GM03348 (cell line): ENCODE measurements at places on chromosomes 5 and 9.

DNA sequence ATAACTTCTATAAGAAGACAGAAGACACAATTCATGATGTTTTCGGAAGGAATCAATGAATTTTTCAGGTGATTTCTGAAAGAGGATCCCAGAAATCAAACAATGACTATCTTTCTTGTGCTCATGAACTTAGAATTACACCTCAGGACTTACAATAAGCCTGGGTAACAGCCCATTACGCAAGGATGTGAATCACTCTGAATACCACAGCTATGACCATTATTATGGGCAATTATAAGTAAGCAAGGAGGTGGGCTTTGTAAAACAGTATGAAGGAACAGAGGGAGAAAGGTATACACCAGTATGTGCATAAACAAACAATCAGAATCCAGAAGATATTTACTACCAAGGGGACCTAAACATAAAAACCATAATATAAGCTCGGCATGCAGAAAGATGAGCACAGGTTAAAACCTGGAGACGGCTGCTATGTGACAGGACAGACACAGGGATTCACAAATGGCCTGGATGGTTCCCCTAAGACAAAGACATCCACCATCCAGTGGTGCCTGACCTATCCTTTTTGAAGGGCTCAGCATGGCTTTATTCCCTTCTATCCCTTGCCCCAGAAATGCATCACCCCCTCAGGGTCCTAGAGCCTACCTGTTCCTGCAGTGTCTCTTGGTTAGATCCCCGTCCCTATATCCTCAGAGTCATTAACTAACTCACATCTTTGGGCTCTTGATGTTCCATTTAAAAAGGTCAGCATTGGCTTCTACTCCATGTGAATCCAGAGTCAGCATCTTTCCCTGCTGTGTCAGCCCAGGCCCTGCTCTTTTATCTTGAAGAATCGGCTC lies 21.8 kb upstream of the PPP2CA start:
- peak; percentile 76 for DNase-seq

GRCh38 chr5:171623551-171624097 lies 162.0 kb upstream of the SMIM23 start:
- DNase-seq, result no peak

GRCh38 chr5:181044093-181044599 lies 4.1 kb downstream of the BTNL9 start:
- no peak for DNase-seq

DNA sequence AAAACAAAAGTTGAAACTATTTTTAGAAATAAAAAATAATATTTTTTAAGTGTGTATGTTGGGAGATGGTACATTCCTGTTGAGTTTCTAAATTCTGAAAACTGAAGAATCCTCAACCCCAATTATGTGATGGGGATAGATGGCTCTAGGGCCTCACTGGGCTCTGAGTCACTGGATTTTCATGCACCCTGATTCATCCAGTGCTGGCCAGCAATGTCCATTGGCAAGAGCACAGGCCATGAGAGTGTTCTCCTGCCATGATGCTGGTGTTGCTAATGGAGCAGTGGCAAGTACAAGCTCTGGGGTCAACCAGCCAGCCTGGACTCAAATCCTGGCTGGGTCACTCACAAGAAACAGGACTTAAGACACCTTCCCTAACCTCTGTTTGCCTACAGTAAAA lies 23.3 kb downstream of the SMIM23 start:
- peak; percentile 75 for DNase-seq

- no peak for DNase-seq
Observed at GRCh38 chr5:42564689-42565356, 141.6 kb downstream of the GHR start.

GRCh38 chr5:71874521-71874920 lies 155.4 kb downstream of the CARTPT start:
- no peak for DNase-seq

- peak; percentile 84 for DNase-seq
Observed at GRCh38 chr5:39073767-39074016, 507 bp downstream of the RICTOR start.

DNA sequence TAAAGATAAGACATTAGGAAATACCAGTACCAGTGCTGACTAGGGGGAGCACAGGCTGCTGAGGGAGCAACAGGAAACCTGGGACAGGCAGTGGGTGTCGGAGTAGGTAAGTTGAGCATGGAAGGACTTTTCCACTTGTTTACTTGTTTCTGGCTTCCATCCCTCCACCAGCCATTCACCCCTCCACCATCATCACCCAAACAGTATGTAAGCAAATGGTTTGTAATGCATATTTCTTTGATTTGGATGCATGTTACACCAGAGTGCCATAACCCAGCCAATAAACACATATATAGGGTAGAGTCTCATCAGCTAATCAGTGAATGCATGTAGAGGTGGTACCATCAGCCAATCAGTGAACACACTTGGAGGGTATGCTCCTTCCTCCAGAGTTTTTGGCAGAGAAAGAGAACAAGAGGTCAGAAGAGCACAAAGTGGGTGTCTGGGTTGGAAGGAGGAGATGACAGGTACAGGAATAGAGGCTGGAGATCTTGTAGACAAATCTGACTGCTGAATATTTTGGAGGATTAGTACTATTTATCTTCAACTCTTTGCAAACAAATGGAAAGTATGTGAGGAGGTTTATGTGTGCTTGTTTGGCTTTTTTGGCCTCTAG lies 37.7 kb upstream of the PDE8B start:
- DNase-seq, result no peak

GRCh38 chr9:105150991-105151685 lies 93.3 kb upstream of the SLC44A1 start:
- DNase-seq, result peak; percentile 36

DNA sequence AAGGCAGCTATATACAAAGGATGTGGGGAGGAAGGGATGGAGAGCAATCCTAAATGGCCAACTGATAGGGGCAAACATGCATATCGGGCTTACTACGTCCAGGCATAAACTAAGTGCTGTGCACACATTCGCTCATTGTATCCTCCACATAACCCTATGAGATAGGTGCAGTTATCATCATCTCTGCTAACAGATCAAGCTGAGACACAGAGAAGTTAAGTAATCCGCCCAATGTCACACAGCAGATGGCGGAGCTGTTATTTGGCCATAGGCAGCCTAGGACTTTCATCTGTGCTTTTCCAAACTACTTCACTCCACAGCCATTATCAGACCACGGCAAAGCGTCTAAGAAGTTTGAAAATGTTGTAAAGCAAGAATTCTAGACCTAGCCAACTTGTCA lies 197.5 kb downstream of the RGS3 start:
- no peak for DNase-seq

GRCh38 chr5:6510132-6510531 lies 61.5 kb downstream of the UBE2QL1 start:
- no peak for DNase-seq

- peak; percentile 28 for DNase-seq
Observed at GRCh38 chr5:73388306-73388684, 60.3 kb downstream of the FOXD1 start.

- DNase-seq, result no peak
Observed at GRCh38 chr5:74866596-74867162, 492 bp upstream of the FAM169A start.

- DNase-seq, result no peak
Observed at GRCh38 chr5:135446206-135446605, 942 bp downstream of the DCANP1 start.

- DNase-seq, result no peak
Observed at GRCh38 chr5:37543216-37543615, 164.1 kb downstream of the WDR70 start.

DNA sequence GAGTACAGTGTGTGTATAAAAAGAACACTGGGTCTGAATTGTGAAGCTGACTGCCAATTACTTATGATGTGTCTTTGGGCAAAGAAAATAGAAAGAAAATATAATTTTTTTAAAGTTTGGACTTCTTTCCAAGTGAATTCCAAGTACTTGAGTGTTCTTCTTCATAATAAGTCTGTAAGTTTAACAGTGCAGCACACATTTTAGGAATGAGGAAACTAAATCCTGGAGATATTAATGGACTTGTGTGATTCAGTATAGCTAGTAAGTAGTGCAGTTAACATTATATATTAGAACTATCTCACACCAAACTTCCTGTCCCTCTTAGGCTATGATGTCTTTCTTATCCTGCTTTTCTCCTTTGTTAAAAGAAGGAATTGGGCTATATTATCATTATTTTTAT lies 1953.8 kb downstream of the MAT2B start:
- DNase-seq, result no peak

DNA sequence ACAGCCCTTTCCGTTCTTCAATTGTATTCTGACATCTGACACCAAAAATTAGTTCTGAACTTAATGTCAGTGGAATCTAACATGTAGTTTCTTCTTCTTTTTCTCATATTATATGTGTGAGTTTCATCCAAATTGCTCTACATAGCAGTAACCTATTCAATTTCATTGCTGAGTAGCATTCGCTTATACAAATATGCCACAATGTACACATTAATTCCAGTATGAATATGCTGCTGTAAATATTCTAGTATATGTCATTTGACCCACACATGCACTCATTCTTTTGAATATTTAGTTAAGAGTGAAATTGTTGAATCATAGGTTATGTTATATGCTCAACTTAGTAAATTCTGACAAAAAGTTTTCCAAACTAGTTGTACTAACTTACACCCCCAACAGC lies 550.9 kb downstream of the CHSY3 start:
- no peak for DNase-seq

DNA sequence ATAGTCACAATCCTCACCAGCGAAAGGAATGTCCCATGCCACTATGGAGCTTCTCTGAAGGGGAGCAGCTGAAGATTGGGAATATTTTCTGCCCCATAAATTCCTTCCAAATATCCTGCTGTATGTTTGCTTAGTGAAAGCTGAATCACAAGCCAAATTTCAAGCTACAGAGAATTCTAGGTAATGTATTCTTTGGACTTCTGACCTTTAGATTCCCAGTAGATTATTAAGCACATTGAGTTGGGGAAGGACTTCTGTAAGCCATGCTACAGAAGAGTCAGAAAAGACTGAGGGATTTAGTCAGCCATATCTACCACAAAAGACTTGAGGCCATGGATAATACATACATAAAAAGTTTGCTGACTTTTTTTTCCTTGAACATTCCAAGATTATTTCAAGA lies 1342.0 kb upstream of the NUDT12 start:
- DNase-seq, result no peak

- DNase-seq, result peak; percentile 19
Observed at GRCh38 chr5:147410496-147411358, 99.1 kb downstream of the DPYSL3 start.

- peak; percentile 58 for DNase-seq
Observed at GRCh38 chr9:96219026-96219899, 82.7 kb downstream of the HSD17B3 start.

GRCh38 chr9:37262410-37262809 lies 142.0 kb downstream of the ZCCHC7 start:
- DNase-seq, result peak; percentile 24

DNA sequence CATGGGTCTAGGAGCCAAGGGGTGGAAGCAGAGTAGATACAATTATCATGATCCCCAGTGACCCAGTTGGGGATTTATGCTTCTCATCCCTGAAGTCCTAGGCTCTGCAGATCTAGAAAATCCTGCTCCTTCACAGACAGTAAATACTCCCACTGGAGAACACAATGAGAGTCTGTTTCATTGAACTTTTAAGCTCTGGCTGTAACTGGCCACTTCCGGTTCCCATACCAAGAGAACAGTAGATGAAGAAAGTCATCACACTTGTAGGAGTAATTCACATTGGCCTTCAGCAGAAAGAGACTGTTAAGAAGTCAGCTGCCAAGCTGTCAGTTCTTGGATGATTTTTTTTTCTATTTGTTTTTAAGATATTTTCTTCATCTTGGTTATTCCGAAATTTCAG lies 597.1 kb downstream of the ACTL7B start:
- DNase-seq, result no peak

GRCh38 chr5:38809388-38810359 lies 36.1 kb upstream of the OSMR start:
- peak; percentile 91 for DNase-seq

DNA sequence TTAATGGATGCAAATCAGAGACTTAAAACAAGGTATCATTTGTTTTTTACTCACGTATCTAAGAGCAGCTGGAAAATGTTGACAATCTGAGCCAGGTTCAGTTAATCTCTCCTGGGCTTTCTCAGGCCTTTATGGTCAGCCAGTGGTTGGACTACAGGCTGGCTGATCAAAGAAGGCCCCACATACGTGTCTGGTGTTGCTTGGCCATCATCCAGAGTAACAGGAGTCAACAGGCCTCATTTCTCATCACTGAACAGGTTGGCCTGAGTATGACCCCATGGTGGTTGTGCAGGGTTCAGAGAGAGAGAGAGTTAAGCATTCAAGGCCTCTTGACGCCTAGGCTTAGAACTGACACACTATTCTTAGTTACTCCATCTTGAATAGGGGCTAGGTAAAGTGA lies 97.0 kb upstream of the VLDLR start:
- DNase-seq, result no peak

- no peak for DNase-seq
Observed at GRCh38 chr9:94779693-94780290, 53.3 kb downstream of the AOPEP start.

DNA sequence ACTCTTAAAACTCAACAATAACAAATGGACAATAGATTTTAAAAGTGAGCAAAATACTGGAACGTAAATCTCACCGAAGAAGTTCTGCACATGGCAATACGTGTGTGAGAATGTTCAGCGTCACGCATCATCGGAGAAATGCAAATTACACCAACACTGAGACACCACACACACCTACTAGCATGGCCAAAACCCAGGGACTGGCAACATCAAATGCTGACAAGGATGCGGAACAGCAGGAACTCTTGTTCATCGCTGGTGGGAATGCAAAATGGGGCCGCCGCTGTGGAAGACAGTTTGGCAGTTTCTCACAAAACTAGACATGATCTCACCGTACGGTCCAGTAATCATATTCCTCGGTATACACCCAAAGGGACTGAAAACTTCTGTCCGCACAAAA lies 21.6 kb upstream of the CLPTM1L start:
- no peak for DNase-seq

DNA sequence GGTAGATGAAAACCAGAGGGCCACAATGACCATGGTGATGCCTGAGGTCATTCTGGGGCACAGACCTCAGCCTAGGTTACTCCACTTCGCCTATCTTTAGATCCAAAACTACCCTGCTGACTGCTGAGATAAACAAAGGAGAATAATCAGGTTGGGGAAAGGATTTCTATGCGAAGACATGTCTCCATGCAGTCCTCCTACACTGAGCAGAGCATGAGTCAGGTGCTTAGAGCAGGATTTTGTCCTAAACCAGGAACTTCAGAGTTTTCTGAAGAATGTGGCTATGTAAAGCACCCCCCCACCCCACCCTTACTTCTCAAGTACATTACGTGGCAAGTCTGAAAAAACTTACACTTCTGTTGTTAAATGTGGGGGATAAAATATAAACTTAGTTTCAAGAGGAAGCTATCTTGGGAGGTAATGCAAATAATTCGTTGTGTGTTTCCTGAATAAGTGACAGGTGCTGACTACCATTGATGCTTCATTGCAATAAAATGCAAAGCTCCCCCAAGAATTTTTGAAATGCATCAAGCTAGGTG lies 19.4 kb downstream of the PDCD1LG2 start:
- DNase-seq, result no peak

DNA sequence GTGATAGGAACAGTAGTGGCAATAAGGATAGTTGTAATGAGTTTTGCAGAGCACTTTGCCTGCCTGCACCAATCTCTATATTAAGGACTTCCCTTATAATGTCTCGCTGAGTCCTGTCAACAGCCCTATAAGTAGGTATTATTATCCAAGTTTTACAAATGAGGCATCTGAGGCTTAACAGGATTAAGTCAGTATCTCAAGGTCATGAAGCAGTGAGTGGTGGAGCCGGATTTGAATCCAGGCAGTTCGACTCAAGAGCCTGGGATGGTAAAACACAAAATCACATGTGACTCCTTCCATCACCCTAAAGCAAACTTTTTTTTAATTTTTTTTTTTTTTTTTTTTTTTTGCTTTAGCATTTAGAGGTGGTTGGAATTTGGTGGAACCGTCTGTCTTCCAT lies 59.0 kb upstream of the RARS1 start:
- DNase-seq, result no peak
